ENCODE measurements at places on chromosomes 11 and 22.

DNA sequence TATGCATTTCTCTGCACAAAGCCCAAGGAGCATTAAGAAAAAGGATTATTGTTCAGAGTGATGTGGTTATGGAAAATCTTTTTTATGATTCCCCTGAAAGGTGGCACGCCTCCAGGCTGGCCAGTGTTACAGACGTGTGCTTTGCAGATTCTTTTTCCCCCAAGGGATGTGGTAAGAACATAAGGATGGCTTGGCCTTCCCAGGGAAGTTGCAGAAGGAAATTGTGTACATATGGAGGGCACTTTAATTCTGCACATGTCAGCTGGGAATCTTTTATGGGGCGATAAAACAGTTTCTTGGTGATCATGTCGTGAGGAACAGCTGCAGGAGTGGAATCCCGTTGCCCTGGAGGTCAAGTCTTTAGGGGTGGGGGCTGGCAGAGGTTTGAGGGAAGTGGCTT, 9.7 kb downstream of the SMARCB1 start:
- DNase-seq = no peak

DNA sequence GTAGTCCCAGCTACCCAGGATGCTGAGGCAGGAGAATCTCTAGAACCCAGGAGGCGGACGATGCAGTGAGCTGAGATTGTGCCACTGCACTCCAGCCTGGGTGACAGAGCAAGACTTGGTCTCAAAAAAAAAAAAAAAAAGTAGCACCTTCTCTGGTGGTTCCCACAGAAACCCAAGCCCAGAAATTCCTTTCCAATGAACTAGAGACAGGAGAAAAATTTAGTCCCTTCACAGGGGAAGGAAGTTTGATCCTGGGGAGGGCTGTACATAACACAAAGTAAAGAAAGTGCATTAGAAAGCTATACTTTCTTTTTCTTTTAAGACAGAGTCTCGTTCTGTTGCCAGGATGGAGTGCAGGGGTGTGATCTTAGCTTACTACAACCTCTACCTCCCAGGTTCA, 25.5 kb upstream of the APOA1 start:
- no peak for DNase-seq

DNA sequence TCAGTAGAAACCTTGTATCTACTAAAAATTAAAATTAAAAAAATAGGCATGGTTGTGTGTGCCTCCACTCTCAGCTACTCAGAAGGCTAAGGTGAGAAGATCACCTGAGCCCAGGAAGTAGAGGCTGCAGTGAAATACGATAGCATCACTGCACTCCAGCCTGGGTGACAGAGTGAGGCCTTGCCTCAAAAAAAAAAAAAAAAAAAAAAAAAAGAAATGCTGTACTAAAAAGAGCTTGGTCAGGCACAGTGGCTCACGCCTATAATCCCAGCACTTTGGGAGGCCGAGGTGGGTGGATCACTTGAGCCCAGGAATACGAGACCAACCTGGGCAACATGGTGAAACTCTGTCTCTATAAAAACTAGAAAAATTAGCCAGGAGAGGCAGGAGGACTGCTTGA, 36.5 kb downstream of the SBF2 start:
- DNase-seq = no peak

DNA sequence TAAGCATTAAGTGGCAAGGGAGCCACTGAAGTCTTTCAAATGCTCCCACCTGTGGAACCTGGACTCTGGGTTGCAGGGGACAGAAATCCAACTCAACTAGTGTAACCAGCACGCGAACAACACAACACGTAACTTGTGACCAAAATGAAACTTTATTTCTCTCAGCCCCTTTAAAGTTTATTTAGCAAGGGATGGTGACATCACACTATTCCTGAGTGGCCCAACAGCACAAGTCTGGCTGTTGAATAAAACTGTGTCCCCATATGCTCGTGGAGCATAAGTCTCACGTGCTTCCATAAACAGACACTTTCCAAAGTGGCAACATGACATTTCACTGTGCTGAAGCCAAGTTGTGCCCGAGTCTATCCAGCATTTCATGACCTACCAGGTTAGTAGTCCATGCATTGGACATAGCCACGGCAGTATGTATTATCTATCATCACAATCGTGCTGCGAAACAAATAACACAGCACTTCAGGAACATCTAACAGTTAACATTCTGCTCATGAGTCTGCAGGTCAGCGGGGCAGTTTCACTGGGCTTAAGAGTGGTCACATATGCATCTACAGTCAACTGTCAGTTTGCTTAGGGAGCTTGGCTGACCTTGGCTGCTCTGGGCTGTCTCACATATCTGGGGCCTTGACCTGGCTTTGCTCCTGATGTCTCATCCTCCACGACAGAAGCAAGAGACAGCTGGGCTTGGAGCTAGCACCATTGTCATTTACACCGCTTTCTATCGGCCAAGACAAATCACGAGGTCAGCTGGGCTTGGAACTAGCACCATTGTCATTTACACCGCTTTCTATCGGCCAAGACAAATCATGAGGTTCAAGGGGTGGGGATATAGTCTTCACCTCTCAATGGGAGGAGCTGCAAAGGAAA, 35.0 kb upstream of the LMO2 start:
- DNase-seq = no peak

- DNase-seq = no peak
Measured at GRCh38 chr11:23903044-23903704, 593.7 kb upstream of the LUZP2 start.

DNA sequence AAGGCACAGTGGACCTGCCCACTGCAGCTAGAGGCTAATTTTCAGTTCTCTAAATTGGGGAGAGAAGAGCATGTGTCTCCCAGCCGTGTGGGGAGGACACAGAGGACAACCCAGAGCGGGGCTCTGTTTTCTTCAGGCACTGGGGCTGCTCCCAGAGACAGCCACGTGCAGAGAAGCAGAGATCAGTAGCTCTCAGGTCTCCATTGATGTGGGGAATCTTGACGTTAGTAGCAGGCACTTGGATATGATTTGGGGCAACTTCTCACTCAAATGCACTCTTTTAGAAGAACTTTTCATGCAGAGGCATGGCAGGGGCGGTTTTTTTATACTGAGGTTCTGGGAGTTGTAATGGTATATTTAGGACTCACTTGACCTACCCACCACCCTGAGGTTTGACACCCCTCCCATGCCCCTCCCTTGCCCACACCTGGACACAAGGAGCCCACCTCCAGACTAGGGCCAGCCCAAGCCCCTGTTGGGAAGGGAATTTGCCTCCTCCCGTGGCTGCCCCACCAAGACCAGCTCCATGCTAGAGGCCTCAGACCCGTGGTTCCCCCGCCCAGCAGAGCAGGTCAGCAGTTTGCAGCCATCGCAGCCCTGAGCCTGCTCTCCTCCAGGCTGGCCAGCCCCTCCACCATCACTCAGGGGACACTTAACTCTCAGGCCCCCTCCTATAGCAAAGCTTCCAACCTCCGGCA, 94.2 kb upstream of the RTL6 start:
- no peak for DNase-seq

DNA sequence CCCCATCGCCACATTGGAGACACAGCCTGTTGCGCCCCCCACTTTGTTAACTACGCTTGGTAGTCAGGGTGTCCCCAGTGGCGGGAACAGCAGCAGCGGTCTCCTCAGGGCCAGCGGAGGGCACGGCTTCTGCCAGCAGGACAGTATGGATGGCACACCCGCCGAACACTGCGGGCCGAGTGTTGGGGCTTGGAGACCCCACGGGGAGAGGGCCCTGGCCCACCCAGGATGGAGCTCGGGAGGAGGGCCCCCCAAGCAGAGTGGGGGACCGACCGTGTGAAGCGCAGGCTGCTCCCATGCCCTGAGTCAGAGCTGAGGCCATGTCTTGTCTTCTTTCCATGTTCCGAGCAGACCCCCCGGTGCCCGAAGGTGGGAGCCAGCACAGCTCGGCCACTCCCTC, 17.8 kb downstream of the MRPL23 start:
- no peak for DNase-seq

GRCh38 chr11:44398266-44399030, 88.5 kb upstream of the ALX4 start:
- no peak for DNase-seq

DNA sequence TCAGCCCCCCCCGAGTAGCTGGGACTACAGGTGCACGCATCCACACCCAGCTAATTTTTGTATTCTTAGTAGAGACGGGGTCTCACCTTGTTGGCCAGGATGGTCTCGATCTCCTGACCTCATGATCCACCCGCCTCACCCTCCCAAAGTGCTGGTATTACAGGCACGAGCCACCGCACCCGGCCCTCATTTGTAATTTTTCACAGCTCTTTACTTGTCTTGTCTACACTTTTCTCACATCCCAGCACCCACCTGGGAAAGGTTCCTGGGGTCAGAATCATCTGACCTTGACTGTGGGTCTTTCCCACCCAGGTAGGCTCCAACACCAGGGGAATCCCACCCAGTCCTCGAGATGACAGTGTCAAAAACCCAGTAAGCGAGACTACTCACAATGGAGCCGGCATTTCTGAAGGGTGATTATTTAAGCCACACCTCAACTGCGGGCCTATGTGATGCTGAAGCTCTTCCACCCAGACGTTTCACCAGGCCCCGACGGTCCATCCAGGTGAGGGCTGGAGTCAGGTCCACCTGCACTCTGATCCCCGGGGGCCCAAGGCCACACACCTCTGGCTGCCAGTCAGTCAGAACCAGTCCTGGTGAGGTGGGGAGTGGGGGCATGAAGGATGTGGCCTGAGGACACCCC, 23.4 kb downstream of the CELSR1 start:
- DNase-seq = no peak

DNA sequence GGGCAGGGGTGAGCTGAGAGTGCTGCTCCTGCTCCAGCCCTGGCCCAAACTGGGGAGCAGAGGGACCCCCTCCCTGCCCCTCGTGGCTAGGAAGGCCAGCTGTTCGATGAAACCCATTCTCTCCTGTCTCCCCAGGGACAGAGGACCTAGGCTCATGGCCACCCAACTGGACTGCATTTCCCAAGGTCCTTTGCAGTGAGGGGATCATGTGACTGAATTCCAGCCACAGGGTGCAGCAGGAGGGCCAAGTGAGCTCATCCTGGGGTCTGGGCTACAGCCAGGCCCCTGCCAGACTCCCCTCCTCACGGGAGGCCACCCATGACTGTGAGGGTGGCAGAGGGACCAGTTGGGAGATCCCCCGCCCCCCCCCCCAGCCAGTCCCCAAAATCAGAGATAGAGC, 777.6 kb downstream of the TBC1D22A start:
- DNase-seq = no peak

DNA sequence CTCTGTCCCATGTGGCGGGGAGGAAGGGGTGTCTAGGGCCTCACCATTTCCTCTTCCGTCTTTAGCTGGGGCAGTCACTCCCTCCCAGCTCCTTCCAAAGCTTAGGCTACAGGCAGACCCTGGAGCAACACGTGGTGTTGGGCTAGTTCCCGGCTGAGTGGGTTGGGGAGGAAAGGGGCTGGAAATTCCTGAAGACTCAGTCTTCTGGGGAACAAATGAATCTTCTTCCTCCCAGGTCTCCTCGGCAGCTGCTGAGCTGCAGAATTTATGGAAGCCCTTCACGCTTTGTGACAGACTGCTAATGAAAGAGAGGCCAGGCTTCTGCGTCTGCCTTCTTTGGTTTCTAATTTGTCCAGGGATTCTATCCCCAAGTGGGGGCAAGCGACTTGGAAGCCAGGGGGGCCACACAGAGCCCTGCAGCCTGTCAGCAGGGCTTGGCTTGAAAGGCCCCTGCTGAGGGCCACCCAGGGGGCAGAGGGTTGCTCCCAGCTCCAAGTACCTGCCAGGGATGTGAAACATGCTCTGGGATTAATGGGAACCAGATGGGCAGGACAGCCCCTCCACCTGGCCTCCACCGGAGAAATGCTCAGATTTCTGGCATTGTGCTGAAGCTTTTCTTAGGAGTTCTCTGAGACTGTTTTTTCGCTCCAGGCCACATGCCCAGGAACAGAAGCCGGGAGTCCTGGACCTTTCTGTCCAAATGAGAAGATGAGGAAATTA, 123.1 kb downstream of the PKNOX2 start:
- DNase-seq = no peak

DNA sequence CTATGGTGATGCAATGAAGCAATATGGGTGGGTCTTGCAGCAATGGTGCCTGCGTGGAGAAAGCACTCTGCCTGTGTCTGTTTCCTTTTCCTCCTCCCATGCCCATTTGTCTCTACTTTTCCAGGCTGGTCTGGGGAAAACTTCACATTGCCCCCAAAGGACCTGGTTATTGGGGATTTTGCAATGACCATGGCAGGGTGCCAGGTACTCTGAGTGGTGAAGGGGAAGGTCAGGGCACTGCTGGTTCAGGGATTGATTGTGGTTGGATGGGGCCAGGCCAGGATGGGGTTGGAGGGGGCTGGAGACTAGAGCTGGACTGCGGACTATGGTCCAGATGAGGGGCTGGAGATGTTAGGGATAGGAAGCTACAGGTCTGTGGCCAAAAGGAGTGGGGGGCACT, 92.1 kb downstream of the INSC start:
- no peak for DNase-seq

DNA sequence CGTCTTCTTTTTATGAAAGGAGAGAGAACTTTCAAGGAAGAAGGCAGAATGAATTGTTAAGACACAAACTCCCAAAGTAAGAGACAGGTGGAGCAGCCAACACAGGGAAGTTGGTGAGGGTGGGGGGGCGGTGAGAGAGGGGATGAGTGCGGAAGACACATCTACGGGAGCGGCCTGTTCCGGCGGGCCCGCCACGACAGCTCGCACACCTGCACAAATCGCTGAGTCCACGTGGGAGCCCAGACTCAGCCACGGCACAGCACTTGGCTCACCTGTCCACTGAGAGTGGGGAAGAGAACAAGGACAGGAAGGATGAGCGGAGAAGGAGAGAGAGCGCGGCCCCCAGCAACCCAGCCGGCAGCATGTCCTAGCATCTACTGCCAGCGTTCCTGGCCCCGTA, 331.1 kb downstream of the CADM1 start:
- DNase-seq = no peak

DNA sequence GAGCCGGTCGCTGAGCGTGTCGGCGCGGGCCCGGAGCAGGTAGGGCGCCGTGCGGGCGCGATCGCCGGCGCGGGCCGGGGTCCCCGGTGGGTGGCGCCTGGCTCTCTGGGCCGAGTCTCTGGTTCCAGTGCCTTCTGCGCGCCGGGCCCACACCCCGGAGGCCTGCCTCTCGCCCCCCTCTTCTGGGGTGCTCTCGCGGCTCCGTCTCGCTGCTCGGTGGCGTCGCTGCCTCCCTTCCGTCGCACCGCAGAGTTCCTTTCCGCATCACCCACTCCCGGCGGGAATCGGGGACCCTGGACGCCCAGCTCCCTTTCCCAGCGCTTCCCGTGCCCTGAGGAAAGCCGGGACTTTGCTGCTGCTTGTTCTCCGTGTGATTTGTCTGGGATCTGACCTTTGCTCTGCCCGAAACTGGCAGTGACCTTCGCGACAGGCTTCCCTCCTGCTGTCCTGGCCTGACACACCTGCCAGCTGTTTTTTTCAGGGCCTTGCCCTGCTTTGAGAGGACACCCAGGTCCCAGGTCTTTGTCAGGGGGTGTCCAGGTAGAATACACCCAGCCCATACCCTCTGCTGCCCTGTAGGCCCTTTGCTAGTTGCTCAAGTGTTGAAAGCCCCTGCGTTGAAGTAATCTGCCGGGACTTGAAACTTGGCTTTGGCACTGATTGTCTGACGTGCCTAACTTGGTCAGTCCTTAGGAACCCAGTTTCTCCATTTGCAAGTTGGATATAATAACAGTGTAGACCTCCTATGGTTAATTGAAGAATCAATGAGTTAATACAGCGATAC, 711 bp downstream of the FDX1 start:
- peak; percentile 13 for DNase-seq

GRCh38 chr11:65726660-65727059, 6.1 kb upstream of the RNASEH2C start:
- no peak for DNase-seq
